Activated CD8-positive, alpha-beta memory T cell treated with anti-CD3 and anti-CD28 coated beads, Interleukin-2, amount 10 ng/mL, durations not matched to agents 7 days and 5 days (primary cell): ENCODE measurements at places on chromosomes 13 and 19. TPM values are rescaled to one million over a fixed set of nuclear protein-coding genes. Genes with fewer than 3 reads are reported as not detected.

MYBPC2 gene
- not detected for total RNA-seq

LIM2 gene
- total RNA-seq: not detected

DNA sequence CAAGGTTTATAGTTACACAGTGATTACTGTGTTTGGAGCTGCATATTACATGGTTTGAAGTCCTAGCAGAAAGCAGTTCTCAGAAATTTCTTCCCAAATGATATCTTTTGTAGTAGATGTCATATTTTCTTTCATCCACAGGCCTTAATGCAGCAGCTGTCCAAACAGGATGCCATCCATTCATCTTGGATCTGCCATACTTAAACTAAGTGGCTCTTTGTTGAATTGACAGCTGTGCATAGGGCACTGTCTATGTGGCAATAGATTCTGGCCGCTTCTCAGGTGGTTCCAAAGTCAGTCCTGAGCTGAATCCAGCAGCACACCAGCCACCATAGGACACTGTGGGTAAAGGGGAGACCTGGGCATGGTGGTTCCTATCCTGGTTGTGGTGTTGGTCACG, 41.6 kb upstream of the SPRY2 start:
- no peak for DNase-seq

SIGLEC8 gene
- not detected for total RNA-seq

DNA sequence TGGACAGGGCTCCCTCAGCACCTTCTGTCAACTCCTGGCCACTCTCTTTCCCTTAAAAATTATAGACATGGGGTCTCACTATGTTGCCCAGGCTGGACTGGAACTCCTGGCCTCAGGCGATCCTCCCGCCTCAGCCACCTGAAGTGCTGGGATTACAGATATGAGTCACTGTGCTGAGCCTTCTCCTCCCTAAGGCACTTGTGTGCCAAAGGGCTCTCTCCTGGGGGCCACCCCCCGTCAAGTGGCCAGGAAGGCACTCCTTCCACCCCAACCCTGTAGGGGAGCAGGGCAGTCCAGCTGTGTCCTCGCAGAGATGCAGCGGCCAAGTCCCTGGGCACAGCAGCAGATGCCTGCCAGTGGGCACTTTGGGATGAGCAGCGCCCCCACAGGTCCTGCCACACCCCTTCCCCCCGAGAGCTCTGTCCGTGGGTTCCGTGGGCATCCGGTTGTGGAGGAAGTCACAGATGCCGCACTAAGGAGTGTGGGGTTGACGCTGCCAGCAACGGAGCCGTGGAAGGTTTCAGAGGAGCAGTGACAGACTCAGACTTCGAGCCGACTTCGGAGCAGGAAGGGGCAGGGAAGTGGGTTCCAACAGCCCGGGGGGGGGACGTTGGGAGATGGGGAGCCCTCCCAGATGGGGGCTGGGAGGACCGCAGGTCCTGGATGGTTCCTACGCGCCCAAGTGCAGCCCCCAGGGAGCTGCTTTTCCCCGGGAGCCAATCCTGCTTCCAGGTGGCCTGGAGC, 3.3 kb upstream of the UQCR11 start:
- peak; percentile 50 for DNase-seq

- DNase-seq: peak; percentile 65
These were observed 1.2 kb downstream of the CDC34 start for GRCh38 chr19:532561-533363.

DNA sequence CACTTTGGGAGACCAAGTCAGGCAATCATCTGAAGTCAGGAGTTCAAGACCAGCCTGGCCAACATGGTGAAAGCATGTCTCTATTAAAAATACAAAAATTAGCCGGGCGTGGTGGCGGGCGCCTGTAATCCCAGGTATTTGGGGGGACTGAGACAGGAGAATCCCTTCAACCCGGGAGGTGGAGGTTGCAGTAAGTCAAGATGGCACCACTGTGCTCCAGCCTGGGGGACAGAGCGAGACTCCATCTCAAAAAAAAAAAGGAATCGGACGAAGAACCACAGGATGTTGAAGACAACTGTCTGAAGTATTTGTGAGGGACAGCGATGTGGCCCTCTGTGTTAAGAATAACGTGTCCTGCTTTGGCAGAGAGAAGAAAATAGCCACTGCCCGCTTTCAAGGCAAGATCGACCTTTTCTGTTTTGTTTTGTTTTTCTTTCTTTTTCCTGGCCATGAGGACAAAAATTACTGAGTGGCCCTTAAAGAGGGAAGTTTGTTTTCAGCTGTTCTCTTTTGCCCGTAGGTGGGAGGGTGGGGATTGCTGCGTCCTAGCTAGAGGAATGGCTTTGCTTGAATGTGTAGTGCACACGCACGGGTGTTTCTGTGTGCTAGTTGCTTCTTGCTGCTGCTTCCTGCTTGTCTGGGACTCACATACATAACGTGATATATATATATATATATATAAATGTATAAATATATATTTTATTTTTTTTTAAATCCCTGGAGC, 6.2 kb upstream of the PRKCG start:
- DNase-seq: no peak

DNA sequence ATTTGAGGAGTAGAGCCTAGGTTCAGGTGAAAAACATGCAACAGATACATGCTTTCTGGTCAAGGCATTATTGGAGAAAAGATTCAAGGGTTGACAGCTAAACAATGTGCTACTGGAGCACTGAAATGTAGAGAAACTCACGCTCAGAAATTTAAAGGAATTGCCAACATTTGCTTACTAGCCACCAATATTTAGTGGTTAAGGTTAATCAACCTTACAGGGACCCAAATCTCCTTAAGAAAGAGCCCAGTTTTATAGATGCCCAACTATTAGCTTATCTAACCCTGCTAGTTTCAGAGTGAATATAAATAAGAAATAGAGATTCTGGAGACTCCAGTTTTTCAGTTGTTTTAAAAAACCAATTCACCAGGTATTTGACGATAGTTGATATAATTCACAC, 203.6 kb downstream of the DACH1 start:
- DNase-seq: no peak

DNA sequence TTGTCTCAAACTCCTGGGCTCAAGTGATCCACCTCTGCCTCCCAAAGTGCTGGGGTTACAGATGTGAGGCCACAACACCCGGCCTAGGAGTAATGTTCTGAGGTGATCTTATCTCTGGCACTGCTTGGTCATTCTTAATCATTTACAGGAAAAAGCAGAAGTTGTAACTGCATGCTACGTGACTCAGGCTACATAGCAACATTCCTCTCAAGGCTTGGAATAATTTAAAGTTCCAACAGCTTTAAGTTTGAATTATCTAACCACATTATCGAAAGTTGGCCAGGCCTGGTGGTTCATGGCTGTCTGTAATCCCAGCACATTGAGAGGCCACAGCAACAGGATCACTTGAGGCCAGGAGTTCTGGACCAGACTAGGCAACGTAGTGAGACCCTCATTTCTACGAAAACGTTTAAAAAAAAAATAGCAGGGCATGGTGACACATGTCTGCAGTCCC, 3.9 kb upstream of the B9D2 start:
- no peak for DNase-seq

TSKS gene
- 0.47 TPM for total RNA-seq

- no peak for DNase-seq
These were observed 13.6 kb downstream of the TNFSF13B start for GRCh38 chr13:108283110-108283509.

DNA sequence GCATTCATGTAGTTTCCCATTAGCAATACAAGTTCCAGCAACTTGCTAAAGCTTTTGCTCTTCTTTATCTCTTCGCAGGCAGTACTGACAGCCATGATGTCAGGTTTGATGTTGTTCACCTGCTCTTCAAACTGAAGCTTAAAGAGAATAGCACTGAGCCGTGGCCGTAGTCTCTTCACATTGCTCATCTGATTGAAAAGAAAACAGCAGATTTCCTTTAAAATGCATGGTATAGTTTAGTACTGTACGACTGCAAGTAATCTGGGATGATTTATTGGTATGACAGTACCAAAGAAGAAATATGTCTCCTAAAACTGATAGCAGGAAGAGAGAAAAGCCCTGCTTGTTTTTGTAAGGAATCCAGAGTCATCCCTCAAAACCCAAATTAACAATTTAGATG, 284.4 kb downstream of the DIAPH3 start:
- no peak for DNase-seq

FFAR3 gene
- total RNA-seq: not detected

GRCh38 chr19:55173714-55174409, 6.2 kb downstream of the SYT5 start:
- peak; percentile 79 for DNase-seq

- no peak for DNase-seq
These were observed 8.3 kb upstream of the RB1 start for GRCh38 chr13:48295271-48295670.

C19orf85 gene
- not detected for total RNA-seq

GRCh38 chr13:109415057-109415456, 371.3 kb downstream of the IRS2 start:
- DNase-seq: no peak

DNA sequence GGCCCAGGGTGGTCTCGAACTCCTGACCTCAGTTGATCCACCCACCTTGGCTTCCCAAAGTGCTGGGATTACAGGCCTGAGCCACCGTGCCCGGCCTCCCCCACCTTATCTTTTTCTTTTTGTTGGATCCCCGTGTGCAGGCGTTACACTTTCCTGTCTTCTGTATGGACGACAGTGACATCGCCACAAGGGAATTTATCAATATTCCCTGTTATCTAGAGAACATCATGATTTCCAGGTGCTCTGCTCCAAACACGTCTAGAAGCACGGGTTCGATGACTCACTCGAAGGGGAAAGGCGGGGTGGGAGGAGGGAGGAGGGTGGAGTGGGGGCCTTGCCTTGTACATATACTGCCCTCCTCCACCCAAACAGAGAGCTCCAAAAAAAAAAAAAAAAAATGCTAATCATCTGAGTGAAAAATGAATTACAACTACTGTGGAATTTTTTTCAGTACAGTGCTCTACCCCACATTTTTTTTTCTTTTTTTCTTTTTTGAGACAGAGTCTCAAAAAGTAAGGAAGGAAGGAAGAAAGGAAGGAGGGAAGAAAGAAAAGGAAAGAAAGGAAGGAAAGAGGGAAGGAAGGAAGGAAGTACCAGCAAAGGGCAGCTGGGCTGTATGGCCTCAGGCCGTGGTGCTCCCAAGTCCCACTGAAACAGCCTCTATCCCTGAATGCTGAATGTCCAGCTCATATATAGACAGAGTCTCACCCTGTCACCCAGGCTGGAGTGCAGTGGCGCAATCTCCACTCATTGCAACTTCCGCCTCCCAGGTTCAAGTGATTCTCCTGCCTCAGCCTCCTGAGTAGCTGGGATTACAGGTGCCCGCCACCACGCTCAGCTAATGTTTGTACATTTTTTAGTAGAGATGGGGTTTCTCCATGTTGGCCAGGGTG, 36.8 kb downstream of the INSR start:
- no peak for DNase-seq

DNA sequence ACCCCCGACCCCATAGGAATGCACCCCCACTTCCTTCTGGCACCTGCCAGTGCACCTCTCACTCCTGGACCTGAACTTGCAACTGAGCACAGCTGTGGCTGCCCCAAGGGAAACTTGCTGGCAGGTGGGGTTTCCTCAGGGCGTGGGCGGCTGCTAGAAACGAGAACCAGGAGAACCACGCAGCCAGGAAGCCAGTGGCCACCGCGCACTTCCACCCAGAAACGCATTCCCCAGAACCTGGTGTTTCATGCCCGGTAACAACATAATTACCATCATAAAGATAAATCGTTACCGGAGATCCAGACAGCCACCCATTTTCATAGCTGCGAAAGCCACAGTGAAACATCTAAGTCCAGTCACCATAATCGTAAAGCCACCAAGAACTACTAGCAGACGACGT, 75.2 kb upstream of the C13orf46 start:
- DNase-seq: peak; percentile 48

GRCh38 chr13:49977992-49978391, 18.9 kb upstream of the TRIM13 start:
- no peak for DNase-seq

DNA sequence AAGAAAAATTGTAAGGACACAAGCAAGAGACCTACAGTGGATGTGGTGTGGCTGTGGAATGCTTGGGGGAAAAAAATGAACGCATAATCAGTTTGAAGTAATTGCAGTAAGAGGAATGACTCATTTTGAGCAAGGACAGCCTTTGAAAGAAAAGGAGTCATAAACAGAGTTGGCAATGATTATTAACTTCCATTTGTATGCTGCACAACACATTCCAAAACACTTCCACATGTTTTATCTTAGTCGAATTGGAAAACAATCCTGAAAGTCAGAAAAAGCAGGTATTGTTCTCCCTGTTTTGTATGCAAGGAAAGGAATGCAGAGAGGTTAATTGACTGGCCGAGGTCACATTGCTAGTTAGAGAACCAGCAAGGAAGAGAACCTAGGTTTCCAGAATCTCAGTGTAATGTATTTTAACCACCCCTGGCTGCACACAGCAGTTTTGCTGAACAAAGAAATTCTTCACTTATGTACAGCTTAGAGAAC, 630.0 kb upstream of the MIR17HG start:
- DNase-seq: no peak

DNA sequence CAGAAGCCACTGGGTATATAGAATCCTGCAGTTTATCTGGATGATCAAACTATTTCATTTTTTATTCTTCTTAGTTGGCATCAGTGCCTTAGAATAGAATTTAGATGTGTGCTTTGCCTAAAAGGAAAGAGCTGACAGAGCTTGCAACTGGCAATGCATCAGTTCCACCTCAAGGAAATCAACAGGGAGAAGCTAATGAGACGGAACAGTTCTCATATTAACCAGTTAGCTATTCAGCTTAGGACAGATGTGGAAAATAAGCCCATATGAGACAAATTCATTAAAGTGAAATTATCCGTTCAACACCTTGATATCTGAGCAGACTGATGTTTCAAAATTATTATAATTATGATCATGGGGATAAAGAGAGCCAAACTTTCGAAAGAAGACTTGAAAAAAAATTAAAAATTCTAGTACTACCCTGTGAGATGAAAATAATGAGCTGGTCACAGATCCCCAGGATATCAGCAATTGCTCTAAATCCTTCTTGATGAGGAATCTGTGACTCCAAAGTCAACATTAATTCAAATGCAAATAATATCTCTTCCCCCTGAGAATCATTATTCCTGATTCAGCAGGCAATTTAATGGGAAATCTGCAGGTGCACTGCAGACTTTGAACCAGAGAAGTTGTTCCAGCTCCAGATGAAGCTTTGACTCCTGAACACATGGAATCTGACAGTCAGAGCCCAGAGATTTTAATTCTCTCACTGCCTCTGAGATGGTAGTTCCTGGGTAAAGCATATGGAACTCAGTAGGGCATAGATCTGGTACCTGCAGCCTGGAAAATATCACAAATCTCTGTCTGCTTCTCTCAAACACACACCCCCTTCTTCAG, 486.8 kb downstream of the FOXO1 start:
- no peak for DNase-seq

SULT2A1 gene
- total RNA-seq: not detected

GRCh38 chr19:45691516-45692186, at the start of gene SNRPD2:
Gene SNRPD2 (minus strand): TSS chr19:45691953. CDS start chr19:45691888, 65 bp downstream.
- peak; percentile 96 for DNase-seq

- DNase-seq: no peak
These were observed 34.9 kb downstream of the DOCK9 start for GRCh38 chr13:98942997-98943396.

ARRDC5 gene
- total RNA-seq: 0.58 TPM

URAD gene
- not detected for total RNA-seq

SMIM24 gene
- total RNA-seq: 2.3 TPM

GRCh38 chr19:4633140-4633967, 6.0 kb upstream of the TNFAIP8L1 start:
- peak; percentile 70 for DNase-seq
